ENCODE measurements at places on chromosomes 7 and 10. TPM values are rescaled to one million over a fixed set of nuclear protein-coding genes. Genes with fewer than 3 reads are reported as not detected.

Gene PTF1A
- not detected for total RNA-seq

Gene WAPL
- 47.3 TPM for total RNA-seq

Gene RNF148
- 1.3 TPM for total RNA-seq

Gene FRAT1
- 3.8 TPM for total RNA-seq

Gene ADAMTS14
- total RNA-seq: 29.4 TPM

Gene GIMAP2
- 0.58 TPM for total RNA-seq

Gene FAM237B
- total RNA-seq: not detected

Gene CNNM1
- 0.33 TPM for total RNA-seq

Gene TEX47
- not detected for total RNA-seq

Measured in smooth muscle cell of trachea (primary cell).